ENCODE measurements at places on chromosomes 7 and 10.

GRCh38 chr10:98383869-98384268 is 31.1 kb downstream of the PYROXD2 start:
- DNase-seq = no peak

DNA sequence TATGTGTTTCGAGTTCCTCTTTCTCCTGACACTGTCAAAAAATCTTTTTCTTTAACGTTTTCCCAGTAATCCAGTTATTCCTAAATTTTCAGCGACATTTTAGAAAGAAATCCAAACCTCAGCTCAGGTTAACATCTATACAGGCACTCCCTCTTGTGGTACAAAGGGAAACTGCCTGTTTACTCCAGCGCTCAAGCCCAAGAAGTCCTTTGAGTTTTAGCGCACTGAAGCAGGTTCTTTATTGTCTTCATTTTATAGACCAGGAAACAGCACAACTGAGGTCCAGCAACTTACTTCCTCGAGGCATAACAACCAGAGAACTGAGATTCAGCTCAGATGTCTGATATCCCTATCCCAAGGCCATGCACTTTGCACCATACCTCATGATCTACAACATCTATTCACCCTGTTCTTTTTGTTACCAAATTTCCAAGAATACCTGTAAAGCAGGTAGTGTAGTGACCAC is 287.2 kb upstream of the MKLN1 start:
- DNase-seq = peak; percentile 66

- DNase-seq = no peak
Observed at GRCh38 chr10:76915316-76915715, 722.3 kb downstream of the KCNMA1 start.

DNA sequence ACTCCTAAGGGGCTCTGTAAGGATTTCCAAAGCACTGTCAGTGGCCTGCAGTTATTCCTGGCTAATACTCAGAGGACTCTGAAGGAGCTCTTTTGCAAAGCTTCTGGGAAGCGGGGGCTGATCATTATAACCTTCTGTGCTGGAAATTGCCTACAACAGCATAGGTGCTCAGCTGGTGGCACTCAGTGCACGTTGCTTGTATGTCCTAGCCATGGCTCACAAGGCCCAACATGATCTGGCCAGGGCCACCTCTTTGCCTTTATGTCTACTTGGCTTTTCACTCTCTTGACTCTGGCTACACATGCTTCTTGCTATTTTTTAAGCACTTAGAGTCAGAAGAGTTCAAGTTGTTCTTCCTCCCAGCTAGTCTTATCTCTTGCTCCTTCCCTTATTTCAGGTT is 17.5 kb downstream of the LAMB4 start:
- no peak for DNase-seq

- no peak for DNase-seq
Observed at GRCh38 chr10:94104316-94105000, 110.7 kb downstream of the PLCE1 start.

DNA sequence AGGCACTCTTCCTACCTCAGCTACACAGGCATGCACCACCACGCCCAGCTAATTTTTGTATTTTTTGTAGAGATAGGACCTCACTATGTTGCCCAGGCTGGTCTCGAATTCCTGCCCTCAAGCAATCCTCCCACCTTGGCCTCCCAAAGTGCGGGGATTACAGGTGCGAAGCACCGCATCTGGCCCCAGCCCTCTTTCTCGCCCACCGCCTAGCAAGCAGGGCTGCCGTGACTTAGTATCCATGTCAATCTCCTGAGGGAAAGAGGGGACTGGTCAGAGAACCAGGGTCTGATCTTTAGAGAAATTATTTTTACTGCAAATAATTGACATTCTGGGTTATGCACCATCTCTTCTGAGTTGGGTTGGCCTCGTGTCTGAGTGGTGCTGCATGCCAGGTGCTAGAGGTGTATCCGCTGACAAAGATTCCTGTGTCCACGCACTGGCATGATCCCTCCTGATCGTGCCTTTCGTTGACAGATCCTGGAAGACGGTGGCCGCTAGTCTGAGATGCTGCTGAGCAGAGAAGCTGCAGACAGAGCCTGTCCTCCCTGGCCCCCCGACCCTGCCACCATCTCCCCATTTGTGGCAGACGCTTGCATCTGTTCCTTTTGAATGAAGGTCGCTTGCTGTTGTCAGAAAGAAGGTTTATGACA is 22.7 kb downstream of the WIPI2 start:
- no peak for DNase-seq

DNA sequence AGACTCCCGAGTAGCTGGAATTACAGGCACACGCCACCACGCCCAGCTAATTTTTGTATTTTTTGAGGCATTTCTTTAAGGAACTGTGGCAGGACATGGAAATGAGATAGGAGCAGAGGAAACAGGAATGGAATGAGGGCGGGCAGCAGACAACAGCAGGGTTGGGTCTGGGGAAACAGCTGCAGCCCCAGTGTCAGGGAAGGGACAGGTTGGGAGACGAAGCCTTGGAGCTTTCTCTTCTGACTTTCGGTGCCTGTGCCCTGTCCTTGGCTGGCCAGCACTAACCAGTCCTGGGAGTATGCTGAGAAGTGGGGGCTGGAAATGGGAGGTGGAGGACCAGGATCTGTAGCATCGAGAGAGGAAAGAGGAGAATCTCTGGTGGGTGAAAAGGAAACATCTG is 47.4 kb downstream of the ATOH7 start:
- no peak for DNase-seq

DNA sequence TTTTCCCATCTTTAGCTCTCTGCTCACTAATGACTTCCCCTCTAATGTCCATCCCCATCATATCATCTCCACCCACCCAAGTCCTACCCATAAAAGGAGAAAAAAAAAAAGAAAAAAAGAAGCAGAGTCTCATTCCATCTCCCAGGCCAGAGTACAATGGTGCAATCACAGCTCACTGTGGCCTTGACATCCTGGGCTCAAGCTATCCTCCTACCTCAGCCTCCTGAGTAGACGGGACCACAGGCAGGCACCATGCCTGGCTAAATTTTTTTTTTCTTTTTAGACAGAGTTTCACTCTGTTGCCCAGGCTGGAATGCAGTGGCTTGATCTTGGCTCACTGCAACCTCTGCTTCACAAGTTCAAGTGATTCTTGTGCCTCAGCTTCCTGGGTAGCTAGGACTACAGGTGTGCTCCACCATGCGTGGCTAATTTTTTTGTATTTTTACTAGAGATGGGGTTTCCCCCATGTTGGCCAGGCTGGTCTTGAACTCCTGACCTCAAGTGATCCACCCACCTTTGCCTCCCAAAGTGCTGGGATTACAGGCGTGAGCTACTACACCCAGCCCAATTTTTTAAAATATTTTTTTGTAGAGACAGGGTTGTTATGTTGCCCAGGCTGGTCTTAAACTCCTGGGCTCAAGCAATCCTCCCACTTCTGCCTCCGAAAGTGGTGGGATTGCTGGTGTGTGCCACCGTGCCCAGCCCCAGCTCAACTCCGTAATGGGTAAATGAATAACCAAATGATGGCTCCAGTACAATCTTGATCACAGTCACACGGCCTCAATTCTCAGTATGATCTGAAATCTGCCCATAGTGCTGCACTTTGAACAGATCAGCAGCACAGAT is 24.6 kb upstream of the SGMS1 start:
- no peak for DNase-seq

- no peak for DNase-seq
Observed at GRCh38 chr7:45917064-45917463, 4.0 kb downstream of the IGFBP3 start.

DNA sequence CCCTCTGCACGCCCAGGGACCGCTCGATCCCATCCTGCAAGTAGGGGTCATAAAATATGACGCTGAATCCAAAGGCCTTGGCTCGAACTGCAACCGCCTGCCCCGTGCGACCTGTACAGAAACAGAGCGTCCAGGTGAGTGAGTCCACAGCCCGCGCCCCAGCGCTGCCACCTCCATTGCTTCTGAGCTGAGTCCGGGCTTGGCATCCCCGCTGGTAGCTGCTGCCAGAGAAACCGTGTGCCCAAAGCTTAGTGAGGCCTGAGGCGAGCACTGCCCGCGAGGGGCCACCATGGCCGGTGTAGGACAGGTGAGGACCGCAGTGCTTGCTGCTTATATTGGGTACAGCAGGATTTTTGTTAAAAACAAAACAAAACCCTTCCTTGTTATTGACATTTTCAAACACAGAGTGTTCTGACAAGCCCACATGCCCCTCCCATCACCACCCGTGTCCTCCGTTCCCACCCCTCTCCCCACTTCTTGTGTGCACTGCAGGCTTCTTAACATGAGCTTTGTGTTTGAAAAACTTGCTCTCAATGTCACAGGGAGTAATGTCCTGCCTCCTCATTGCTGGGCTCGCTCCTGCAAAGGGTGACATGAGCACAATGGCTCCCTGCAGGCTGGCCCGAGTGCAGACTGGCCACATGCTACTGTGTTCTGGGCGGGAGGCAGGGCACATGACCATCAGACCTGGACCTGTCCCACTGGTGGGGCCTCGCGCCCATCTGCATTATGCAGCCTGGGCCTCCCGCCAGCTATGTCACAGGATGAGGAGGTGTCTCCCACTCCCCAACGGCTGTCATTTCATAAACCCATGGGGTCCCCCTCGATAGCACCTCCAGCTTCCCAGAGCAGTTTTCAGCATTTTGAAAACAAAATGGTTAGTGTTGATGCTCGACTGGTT is 52.9 kb downstream of the ZRANB1 start:
- no peak for DNase-seq

- no peak for DNase-seq
Observed at GRCh38 chr10:99944860-99945259, 64.9 kb downstream of the DNMBP start.

DNA sequence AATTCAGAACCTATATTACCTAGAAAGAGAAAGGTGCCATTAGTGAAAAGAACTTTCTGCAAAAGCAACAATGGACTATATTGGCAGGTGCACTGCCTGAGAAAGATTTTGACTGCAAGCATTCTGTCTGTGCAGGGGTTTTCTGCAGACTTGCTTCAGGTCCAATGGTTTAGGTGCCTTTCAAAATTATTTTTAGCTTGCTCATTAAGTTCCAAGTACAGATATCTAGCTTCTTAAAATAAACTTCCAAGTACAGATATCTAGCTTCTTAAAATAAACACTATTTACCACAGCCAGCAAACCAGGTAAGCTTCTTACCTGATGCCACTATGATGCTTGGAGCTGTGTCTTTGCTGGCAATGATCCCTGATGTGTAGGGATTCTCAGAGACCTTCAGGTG is 485.2 kb downstream of the SORCS1 start:
- DNase-seq = no peak

DNA sequence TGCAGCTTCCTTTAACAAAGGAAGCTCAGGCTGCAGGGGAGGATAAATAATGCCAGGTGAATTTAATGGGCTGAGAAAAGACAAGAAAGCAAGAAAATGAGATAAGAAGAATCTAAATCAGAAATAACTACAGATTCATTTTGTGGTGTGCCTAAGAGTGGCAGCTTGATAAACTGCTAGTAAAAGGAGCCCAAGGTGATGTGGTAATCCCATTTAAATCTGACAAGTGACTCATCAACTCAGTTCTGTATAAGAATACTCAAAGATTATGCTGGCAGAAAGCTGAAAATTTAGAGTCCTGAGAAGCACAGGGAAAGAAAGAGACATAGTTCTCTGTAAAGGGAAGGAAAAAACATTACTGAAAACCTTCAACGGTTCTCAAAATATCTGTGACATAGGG is 109.4 kb upstream of the PDE1C start:
- no peak for DNase-seq

- no peak for DNase-seq
Observed at GRCh38 chr7:100570954-100571828, 2.5 kb downstream of the SAP25 start.

GRCh38 chr10:132439424-132440163 is 42.6 kb downstream of the PWWP2B start:
- DNase-seq = no peak

GRCh38 chr7:143242306-143242705 is 20.5 kb downstream of the TAS2R40 start:
- no peak for DNase-seq

DNA sequence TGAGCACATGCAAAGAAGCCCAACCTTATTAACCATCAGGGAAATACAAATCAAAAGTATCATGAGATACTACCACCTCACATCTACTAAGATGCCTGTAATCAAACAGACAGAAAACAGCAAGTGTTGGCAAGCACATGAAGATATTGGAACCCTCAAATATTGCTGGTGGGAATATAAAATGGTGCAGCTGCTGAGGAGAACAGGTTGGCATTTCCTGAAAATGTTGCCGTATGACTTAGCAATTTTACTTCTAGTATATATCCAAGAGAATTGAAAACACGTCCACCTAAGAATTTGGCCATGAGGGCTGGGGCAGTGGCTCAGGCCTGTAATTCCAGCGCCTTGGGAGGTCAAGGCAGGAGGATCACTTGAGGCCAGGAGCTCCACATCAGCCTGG is 39.4 kb upstream of the TNRC18 start:
- DNase-seq = no peak

All from hematopoietic multipotent progenitor cell treated with erythropoietin and hydrocortisone succinate and interleukin-3 and kit ligand, for 17 days (in vitro differentiated cells).